ENCODE measurements at places on chromosomes 1 and 21.

DNA sequence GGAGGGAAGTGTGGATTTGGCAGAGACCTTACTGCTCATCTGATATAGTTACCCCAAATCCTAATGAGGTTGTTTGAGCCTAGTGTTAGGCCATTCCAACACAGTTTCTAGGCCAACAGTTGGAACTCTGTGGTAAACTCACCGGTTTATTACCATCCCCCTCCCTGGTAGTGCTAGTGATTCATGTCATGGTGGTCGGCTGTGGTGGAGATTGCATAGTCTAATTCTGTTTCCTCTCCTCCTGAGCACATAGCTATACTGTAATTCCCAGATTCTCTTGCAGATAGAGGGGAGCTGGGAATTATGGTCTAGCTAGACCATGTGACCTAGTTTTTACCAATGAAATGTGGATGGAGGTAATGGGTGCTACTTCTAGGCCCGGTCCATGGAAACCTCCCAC lies 123.7 kb upstream of the KIF26B start:
- DNase-seq, result no peak

GRCh38 chr1:25099343-25099951 lies 132.9 kb downstream of the SYF2 start:
- peak; percentile 11 for DNase-seq

- DNase-seq, result no peak
Measured at GRCh38 chr1:66563941-66564630, 30.1 kb downstream of the SGIP1 start.

- DNase-seq, result no peak
Measured at GRCh38 chr1:180376800-180377199, 125.6 kb downstream of the ACBD6 start.

DNA sequence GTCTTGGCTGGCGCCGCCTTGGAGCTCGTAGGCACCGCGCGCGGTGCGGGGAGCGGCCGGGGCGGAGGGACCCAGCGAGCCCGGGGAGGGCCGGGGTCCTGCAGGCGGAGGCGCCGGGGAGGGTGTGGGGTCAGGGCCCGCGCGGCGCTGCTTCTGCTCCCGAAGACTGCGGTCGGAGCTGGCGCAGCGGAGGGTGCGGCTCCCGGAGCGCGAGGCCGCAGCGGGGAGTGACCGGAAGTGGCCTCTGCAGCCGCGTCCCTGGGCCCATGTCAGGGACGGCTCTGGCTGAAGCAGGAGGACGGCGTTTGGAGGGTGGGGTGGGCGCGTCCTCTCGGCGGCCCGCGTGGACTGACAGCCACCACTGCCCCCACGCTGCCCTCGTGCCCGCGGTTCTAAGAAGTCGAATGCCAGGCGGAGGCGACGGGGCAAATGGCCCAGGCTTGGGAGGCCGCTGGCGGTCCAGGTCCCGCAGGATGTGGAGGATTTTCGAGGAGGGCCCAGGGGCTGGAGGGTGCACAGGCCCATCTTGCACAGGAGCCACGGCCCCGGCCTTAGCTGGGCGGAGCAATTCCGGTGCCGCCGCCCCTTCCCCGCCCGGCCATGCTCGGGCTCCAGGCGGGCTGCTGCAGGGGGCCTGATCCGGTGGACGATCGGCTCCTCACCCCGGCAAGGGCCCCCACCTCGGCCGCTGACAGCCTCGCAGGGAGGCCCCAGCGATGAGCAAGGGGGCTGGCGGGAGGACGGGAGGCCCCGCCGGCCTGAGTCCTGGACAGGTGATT lies 7.7 kb upstream of the ZNF669 start:
- no peak for DNase-seq

DNA sequence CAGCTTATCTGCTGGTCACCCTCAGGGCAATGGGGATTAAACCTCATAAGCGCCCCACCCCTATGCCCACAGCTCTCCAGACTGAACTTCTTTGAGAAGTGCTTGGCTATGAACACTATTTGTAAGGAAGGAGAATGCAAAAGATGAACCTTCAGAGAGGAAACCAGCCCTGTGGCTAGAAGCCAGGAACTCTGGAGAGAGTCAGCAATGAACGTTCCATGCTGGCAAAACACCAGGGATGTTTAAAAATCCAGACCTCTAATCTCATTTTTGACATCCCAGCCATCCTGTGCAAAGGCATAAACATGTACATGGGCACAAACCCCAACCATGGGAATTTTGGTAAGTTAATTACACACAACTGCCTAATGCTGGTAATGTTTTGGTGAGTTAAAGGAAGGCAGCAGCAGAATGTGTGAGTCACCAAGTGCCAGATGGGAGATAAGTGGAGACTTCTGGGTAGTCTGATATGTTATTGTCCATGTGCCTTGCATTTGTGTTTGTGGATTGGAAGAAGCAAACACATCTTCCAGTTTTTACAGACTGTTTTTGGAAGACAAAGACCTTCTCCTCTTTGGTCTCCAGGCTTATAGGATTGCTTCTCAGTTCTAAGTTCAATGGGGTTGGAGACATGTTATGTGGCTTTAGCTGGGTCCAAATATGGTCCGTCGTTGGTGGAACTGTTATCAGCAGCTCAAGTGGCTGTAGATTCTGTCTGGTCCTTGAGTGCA lies 174.1 kb upstream of the ETV3 start:
- DNase-seq, result no peak

DNA sequence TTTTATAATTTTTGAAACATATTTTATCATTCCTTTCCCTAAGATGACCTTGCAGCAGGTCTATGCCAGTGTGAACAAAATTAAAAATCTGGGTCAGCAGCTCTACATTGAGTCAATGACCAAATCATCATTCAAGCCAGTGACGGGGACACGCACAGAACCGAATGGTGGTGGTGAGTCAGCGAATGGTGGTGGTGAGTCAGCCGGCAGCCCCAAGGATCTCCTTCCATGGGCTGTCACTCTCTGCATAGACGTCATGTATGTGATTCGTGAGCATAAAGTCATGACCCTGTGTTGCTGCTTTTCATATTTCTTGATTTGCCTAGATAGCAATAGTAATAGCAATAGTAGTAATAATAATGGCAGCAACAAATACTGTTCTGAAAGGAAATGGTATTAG lies 26.3 kb downstream of the PER3 start:
- DNase-seq, result no peak

GRCh38 chr1:36125129-36125991 lies at the start of gene COL8A2:
Gene COL8A2 (minus strand): TSS chr1:36125222. CDS start chr1:36100242, 24,980 bp downstream.
- DNase-seq, result no peak

GRCh38 chr1:183582021-183582713 lies 8.1 kb downstream of the NCF2 start:
- DNase-seq, result no peak

- no peak for DNase-seq
Measured at GRCh38 chr21:15437883-15438282, 291.9 kb upstream of the USP25 start.

Data from CD4-positive, alpha-beta T cell treated with Interleukin-6 at 100 ng/mL for 8 hours (primary cell).